ENCODE measurements at places on chromosomes 11 and 22.

GRCh38 chr11:130710497-130711012, 205.7 kb downstream of the SNX19 start:
- DNase-seq, result no peak

- DNase-seq, result no peak
These were observed 13.6 kb upstream of the EED start for GRCh38 chr11:86230921-86231434.

GRCh38 chr11:76135491-76135890, 70.8 kb downstream of the WNT11 start:
- no peak for DNase-seq

- DNase-seq, result peak; percentile 46
These were observed 20.5 kb downstream of the GAL start for GRCh38 chr11:68704887-68705286.

DNA sequence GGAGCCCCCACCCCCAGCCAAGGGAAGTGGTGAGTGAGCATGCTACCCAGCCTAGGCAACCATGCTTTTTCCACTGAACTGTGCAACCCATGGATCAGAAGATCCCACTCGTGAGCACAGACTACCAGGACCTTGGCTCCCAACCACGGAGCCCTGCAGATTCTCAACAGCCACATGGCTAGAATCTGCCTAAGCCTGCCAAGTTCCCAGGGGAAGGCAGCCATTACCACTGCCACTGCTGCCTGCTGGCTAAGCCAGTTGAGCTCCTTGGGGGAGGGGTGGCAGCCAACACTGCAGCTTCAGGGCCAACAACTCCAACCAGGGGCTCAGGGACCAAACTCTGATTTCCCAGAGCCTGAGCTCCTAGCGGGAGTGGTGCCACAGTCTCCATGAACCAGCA, 195.8 kb downstream of the DLG2 start:
- DNase-seq, result peak; percentile 51

DNA sequence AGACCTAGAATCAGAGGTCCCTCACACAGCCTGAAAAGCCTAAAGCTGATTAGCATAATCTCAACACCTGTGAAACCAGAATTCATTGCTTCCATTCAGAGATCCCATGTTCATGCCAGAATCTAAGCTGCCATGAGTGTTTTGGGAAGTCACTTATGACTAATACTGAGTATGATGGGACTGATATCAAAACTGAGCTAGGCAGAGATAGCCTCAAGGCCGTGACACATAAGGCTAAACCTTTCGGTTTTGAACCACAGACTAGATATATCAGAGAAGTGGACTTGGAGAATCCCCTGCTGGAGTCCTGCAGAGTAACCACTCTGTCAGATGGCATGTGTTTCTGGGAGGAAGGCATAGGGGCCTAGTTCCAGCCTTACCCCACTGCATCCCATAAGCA, 23.1 kb upstream of the GLYATL2 start:
- DNase-seq, result no peak

DNA sequence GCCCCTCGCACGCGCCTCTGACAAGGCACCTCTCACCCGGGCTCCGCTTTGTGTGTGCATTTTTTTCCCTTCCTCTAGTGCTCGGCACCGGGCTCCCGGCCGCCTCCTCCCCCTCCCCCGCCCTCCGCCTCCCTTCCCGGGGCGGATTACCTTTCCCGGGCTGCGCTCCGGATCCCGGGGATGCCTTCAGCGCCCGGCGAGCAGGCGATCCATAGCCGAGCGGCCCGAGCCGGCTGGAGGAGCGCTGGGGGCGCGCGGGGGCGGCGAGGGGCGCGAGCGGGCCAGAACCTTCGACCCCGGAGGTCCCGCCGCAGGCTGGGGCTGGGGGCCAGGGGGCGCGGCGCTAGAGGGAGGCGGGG, 282 bp downstream of the MPPED2 start:
- DNase-seq, result peak; percentile 69

DNA sequence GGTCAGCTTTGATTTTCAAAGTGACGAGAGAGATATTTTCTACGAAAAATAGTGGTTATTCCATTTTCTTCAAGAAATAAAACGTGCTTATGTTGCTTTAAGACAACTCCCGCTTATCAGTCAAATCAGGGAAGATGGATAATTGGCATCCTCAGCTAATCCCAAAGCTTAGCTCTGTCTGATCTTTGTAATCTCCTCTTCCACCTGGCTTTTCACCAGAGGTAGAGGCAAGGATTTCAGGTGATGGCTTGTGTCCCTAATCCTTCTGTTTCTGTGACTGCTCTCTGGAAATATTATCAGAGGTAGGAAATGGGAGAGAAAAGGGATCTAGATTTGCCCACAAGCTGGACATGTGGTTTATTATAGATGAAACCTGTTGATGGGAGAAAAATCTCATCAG, 78.9 kb downstream of the DBX1 start:
- DNase-seq, result peak; percentile 56

DNA sequence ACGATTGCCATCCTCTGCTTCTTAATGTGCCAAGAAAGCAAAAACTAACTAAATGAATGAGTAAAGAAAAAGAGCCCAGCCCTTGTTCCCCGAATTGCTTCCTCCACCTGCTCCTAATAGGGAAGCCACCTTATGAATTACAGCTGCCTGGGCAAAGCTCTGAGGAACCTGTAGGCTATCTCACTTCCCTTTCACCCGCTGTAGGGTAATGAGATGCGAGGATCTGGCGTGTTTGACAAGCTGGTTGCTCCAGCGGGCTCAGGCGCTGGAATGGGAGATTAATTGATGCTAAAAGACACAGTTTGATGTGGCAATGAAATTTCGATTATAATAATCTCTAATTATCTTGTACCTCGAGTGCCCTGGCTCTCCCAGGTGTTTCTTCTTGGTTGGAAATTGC, 256.4 kb downstream of the NTM start:
- no peak for DNase-seq

All from D341Med (cell line).